ENCODE measurements at places on chromosomes 1 and 21.

- no peak for DNase-seq
Observed at GRCh38 chr1:204599596-204599995, 83.4 kb downstream of the MDM4 start.

- no peak for DNase-seq
Observed at GRCh38 chr1:212007886-212008285, 27.5 kb downstream of the INTS7 start.

DNA sequence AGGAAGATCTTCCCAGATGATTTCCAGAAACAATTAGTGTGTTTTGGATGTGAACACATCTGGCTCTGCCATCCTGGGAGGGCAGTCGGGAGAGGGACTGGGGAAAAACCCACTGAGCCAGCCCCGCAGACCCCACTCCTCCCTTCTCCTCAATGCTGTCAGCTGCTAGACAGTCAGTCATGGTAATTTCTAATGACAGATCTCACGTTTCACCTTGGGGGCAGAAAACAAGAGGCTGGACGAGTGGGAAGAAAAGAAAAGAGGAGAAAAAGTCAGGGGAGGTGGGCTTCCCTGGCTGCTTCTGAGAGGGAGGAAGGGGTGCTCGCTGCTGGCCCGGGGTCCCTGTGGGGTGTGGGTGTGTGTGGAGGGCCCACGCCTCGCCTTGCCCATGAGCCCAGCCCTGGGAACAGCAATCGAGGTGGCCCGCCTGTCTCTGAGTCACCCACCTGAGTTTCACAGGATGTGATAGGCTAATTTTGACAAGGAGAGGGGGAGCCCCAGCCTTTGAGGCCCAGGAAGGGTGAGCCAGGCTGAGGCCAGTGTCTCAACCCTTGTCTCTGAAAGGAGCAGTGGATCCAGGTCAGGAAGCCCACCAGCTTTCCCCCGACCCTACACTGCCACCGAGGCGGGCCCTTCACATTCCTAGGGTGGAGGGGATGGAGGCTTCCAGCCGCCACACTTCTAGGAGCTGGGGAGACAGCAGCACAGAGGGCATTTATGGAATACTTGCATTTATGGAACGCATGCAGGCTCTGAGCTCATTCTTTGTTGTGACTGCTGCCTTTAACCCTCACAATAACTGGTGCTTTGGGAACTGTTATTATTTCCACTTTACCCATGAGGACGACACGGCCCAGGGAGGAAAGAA is 49.1 kb upstream of the IFNLR1 start:
- DNase-seq = no peak

DNA sequence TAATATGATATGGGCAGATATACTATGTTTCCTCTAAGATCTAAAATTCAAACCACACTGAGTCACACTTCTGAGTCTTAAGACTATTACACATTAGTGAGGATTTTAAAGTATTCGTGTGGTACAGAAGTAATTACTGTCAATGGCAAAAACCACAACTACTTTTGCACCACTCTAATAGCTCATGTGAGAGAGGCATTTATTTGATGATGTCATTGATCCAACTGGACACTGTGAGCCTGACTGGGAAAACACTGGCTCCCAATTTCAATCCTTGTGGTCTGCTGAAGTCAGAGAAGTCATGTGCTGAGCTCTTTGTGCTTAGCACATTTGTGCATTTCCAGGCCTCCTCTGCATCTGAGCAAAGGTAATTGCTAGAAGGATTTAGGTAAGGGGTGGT is 377.8 kb downstream of the USH2A start:
- peak; percentile 56 for DNase-seq

DNA sequence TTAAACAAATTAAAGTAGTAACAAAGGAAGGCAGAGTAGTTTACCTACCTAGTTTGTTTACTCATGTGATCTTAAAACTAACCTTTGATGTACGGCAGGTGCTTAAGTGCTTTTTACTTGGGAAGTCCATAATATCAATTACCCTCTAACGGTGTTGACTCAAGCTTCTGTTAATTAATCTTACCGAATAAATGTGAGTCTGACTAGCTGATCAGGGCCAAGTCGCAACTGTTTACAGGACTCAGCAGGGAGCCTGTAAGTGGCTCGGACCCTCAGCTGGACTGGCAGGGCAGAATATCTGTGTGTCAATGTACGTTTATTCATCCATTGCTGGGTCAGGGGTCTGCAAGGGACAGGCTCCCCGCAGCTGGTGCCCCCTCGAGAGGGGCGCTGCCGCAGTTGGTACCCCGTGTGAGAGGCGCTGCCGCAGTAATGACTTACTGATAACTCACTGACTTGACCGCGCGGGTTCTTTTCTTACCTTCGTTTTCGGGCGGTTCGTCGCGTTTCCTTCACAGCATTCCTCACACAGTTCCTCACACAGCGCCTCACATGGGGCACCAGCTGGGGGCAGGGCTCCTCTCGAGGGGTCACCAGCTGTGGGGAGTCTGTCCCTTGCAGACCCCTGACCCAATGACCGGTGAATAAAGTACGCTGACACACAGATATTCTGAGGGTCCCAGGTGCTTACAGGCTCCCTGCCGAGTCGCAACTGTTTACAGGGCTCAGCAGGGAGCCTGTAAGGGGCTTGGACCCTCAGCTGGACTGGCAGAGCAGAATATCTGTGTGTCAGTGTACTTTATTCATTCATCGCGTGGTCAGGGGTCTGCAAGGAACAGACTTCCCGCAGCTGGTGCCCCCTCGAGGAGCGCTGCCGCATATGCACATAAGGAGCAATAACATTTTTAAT is 3.0 kb downstream of the FMO1 start:
- peak; percentile 41 for DNase-seq

- DNase-seq = peak; percentile 63
Observed at GRCh38 chr1:85569122-85569521, 11.4 kb upstream of the CCN1 start.

DNA sequence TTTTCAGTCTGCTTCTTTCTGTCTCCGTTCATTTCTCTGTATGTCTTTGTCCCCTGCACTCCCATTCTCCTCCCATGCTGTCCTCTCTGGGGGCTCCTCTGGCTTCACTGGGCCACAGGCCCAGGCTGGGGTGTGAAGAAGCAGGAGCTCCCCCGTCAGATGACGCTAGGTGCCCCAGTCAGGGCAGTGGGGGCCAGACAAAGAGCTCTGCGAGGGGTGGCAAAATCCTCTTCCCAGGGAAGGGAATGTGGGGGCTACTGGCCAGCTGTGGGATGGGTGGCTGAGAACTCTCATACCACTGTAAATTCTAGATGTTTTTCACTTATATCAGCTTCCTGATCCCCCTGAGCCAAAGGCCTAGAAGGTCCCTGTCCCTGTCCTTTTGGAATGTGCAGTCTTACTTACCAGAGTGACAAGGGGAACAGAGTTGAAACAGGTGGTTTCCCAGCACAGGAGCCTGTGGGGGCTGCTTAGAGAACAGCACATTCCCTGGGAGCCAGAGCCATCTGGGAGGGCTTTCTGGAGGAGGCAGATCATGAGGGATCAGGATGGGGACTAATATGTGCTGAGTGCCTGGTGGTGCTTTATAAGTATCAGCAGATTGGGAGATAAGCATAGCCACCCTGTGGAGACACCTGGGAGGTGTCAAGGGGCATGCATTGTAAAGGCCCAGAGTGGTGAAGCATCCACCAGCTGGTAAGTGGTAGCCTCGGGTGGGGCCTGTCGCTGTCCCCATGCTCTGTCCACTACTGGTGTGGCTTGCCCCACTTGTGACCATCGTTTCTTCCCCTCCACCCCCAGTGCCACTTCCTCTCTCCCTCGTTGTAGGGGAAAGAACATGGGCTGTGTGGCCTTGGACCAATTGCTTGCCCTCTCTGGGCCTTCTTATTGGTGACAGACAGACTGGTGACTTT is 10.1 kb upstream of the PADI1 start:
- DNase-seq = no peak

DNA sequence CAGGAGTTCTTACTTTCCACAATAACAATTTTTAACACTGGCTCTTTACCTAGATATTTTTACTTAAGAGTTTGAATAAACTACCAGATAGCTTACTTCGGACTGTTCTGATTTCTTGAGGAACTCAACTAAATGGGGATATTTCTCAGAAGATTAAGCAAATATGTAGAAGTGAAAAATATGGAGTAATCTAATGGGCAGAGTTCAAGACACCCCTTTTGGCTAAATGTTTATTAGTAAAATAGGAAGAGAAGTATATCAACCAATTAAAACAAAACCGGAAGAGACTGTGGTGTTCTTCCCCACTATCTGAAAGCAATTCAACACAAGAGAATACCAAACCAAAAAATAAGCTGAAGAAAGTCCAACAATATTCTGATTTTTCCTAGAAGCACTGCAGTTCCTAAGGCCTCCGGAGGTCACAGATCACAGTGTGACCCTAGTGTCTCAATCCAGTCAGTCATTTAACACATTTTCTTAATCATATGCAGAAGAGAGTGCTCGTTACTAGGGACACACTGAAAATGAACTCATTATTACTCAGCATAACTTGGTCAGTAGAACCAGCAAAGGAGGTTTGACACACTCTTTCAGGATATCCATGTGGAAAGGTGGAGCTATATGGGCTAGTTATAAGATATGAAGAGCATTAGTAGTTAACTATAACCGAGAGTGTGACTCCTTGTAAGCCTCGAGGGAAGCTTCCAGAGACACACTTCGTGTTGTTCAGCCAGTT is 5.2 kb downstream of the SIPA1L2 start:
- no peak for DNase-seq

DNA sequence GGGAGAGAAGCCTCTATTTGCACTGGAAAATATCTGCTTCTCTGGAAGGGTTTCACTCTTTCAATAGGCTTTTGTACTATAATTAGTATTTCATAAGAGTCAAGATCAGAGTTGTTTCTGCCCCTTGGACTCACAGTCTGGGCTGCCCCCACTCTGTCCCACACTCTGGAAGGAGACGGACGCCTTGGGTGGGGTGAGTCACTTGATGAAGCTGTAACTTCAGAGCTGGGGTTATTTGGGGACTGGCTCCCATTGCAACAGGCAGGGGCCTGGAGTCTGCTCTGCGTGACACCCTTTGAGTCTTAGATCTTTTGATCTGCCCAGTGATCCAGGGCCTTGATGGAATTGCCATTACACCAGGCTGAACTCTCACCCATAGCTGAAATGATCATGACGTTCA is 4.0 kb upstream of the KCNA10 start:
- peak; percentile 72 for DNase-seq

GRCh38 chr1:19208710-19209438 is 1.2 kb downstream of the UBR4 start:
- DNase-seq = peak; percentile 32

DNA sequence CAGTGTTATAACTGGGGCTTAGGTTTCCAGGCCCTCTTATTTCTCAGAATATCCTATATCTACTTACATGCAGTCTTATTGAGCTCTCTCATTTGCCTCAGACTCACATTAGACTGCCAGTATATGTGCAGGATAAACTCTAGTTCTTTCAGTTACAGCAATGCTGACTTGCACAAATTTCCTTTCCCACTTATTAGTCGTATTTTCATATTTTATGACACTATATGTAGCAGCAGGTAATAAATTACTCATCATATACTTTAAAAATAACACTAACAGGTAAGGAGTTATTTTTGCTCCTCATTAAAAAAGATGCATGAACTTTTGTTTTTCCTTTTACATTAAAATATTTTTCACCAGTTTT is 65.7 kb downstream of the GADD45A start:
- DNase-seq = no peak

GRCh38 chr1:231899713-231900435 is 273.3 kb downstream of the DISC1 start:
- DNase-seq = no peak

- DNase-seq = peak; percentile 20
Observed at GRCh38 chr1:51058858-51059257, 43.2 kb upstream of the C1orf185 start.

- no peak for DNase-seq
Observed at GRCh38 chr1:41032147-41032546, 10.6 kb upstream of the SLFNL1 start.

DNA sequence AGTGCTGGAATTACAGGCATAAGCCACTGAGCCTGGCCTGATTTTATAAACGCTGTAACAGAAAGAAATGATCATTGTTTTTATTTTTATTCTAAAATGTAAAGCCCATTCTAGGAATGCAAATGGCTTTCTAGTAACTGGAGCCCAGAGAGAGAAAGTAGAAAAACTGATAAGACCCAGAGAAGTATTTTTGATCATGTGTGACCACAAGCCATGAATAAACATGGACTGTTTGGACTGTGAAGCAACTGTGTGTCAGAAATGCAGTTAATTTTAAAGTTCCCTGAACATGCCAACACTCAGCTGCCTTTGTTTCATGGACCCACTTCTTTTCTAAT is 39.7 kb downstream of the EIF2B3 start:
- no peak for DNase-seq

- DNase-seq = no peak
Observed at GRCh38 chr1:197213193-197213592, 54.9 kb upstream of the CRB1 start.

DNA sequence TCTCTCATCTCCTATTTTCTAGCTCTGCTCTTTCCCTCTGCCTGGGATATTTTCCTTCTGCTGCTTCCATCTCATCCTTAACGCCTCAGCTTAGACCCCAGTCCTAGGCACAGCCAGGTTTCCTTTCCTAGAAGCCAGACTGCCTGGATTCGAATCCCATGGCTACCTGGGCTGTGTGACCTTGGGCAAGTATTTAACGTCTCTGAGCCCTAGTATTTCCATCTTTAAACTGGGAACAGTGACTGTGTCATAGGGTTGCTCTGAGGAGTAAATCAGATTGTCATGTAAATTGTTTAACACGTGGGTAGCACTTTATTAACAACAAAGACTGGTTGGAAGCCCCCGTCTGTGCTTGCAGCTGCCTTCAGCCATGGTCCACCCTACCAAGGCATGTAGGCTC is 18.4 kb downstream of the DHRS3 start:
- DNase-seq = no peak

DNA sequence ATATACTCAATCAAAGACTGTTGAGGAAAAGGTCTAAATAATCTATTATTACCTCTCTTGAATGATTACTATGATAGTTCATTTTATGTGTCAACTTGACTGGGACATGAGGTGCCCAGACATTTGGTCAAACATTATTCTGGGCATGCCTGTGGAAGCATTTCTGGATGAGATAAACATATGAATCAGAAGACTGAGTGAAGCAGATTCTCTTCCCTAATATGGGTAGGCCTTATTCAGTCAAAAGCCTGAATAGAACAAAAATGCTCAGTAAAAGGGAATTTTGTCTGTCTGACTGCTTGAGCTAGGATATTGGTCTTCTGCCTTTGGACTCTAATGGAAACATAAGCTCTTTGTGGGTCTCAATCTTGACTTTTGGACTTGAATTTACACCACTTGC is 73.3 kb upstream of the SOX13 start:
- no peak for DNase-seq

GRCh38 chr1:172902861-172903381 is 147.8 kb downstream of the TNFSF18 start:
- DNase-seq = peak; percentile 24

DNA sequence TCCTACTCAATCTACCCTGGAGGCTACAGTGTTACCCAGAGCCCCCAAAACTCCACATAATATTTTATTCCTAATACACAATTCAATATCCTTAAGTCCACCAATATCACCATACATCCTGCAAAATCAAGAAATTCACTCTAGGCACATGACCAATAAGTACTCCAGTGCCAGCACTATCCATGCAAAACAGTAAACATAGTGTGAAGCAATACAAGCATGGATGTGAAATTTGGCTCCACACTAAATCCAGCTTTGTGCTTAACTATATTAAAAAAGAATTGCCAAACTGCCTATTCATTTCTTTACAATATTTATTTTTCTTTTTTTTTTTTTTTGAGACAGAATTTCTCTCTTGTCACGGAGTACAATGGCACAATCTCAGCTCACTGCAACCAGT is 3.0 kb upstream of the MEAF6 start:
- DNase-seq = no peak

GRCh38 chr1:244713332-244713731 is 60.4 kb downstream of the DESI2 start:
- DNase-seq = no peak

All from AG20443 (cell line).